Left colon (tissue), 2 donors: ENCODE measurements at places on chromosomes 3 and 15.

GRCh38 chr3:89699229-89699628 is 591.8 kb downstream of the EPHA3 start:
- peak; percentile 75 for DNase-seq

- DNase-seq: no peak
Measured at GRCh38 chr3:147645761-147646160, 236.6 kb downstream of the ZIC1 start.

DNA sequence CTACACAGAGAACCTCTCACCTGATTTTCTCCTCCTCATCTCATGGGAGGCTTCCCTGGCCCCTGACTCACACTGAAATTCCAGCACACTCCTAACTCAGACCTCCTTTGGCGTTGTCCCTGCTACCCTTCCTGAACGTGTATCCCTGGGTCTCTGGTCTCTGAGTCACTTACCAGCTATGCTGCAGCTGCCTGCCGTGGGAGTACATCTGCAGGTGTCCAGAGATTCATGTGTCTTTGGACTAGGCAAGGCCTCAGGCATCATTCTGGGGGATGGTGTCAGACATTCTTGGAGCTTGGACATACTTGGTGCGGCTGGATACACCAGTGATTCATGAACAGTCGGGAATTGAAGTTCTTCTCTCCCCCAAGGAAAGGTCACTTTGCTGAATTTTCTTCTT is 148.8 kb upstream of the TRIM42 start:
- no peak for DNase-seq

- DNase-seq: peak; percentile 44
Measured at GRCh38 chr15:98076021-98076816, 115.7 kb downstream of the ARRDC4 start.

DNA sequence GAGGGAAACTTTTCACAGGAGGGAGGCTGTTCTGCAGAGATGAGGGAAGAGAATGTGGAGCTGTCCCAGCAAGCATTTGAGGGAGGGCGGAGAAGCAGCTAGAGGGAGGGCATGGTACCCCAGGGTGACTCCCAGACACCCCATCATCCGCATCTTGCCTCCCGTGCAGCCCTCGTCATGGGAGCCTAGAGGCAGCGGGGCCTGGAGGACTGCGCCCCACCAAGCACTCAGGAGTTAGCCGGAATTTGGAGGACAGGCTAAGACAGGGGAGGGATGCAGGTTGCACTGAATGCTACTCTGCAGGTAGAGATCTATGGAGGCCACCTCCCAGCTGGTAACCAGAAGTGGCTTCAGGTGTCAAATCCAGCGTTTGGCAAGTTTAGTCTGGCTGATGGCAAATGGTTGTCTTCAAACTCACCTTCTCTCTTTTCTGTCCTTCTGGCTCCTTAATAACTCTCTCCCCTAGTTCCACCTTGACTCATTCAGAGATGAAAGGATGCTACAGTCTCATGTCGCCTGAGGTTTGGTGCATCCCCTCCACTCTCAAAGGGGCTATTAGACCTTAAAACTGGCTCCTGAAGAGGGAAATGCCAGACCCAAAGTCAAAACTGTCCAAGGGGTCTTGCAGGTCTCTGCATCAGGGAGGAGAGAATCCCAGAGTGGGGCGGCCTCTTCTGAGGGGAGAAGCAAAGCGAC is 155.9 kb upstream of the TLE3 start:
- DNase-seq: peak; percentile 12

- DNase-seq: no peak
Measured at GRCh38 chr3:96510334-96510733, 304.1 kb upstream of the EPHA6 start.

DNA sequence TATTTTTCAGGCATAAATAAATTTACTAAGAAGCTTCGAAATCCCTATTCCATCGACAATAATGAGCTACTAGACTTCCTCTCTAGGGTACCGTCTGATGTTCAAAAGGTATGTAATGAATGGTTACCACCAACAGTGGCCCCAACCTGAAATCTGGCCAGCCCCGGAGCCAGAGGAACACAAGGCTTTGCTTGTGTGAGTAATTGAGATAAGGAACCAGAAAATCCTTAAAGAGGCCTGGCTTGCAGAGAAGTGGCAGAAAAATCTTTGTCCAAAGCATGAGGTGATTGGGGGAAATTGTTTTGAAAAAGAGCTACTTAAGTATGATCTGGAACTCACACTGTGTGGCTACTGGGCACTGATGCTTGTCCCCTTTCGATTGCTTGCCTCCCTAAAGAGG is 245.3 kb downstream of the MCTP2 start:
- no peak for DNase-seq

DNA sequence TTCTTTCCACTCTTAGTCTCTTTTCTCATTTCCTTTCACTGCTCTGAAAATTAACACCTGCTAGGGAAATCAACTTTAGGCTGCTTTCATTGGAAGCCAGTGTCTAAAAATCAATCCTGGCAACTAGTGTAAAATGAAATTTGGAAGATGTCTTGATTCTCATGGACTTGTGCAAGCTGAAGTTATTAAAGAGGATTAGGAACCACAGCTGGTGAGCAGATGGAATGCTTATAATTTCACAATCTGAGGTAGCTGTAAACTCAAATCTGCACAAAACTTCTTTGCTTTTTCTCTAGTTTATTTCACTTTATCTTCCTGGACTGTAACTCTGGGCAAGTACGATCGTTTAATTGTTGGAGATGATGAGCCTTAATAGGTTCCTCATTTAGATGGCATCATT is 175.6 kb downstream of the GHSR start:
- DNase-seq: no peak

- DNase-seq: no peak
Measured at GRCh38 chr3:151946606-151947005, 73.2 kb downstream of the SUCNR1 start.
